ENCODE measurements at places on chromosomes 11 and 22.

- DNase-seq: peak; percentile 44
Observed at GRCh38 chr11:96012086-96012824, 88.3 kb upstream of the MTMR2 start.

GRCh38 chr22:31295360-31295759 lies 3.1 kb upstream of the PIK3IP1 start:
- no peak for DNase-seq

DNA sequence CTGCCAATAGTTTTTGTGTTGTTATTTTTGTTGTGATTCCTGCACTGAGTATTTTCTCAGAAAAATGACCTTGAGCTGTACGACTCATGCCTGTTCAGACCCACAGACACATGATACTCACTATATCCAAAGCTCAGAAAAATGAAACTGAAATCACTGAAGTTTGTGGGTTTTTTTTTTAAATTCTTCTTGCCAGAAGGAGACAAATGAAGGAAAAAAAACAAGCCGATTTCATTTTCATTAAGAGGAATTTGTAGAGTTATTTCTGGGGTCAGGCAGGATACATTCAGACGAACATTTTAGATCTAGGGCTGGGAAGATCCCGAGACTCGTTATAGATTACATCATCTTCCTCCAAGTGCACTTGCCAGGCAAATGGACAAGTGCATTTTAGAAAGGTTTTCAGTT lies 60.4 kb downstream of the BMAL1 start:
- no peak for DNase-seq

DNA sequence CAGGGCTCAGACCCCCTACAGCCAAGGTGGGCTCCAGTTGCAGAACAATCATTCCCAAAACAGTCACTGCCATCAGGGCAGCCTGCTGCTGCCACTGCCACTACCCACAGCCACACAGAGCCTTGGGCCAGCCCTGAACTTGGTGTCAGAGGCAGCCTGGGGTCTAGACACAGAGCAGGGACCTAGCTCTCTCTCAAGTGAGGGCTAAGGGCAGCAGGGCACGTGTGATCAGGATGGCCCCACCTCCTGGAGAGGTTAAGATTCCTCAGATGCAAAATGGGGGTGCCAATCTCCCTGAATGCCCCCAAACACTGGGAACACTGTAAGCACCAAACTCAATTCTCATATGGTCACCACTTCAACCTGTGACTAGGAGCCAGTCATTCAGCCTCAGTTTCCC lies 15.6 kb downstream of the CABP7 start:
- no peak for DNase-seq

DNA sequence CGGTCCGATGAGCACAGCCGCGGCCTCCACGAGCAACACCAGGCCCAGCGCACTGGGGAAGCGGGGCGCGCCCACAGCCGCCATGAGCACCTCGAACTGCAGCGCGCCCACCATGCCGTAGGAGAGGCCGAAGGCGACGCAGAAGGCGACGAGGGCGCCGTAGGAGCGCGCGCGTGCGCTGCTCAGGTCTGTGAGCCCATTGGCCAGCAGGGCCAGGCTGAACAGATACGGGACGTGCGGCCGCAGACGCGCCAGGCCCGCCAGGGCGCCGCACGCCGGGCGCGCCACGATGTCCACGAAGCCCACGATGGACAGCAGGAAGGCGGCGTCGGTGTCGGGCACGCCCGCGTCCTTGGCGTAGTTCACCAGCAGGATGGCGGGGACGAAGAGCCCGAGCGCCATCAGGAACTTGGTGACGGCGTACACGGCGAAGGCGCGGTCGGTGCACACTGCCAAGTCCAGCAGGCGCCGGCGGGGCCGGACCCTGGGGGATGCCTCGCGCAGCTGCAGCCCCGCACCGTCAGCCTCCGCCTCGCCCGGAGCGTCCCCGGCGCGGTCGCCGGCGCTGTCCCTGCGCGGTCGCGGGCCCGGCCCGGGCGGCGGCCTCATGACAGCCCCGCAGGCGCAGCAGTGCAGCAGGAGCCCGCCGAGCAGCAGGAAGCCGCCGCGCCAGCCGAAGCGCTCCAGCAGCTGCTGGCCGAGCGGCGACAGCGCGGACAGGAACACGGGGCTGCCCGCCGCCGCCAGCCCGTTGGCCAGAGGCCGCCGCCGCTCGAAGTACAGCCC lies 2.9 kb downstream of the SLC16A8 start:
- DNase-seq: peak; percentile 21

GRCh38 chr11:82356316-82356715 lies 377.3 kb downstream of the FAM181B start:
- no peak for DNase-seq

All from stimulated activated naive CD8-positive, alpha-beta T cell treated with anti-CD3 and anti-CD28 coated beads, Interleukin-15, Interleukin-2, amounts not matched to agents 100 U/mL and 50 U/mL, for 24 hours (primary cell).